ENCODE measurements at places on chromosomes 13 and 19. TPM values are rescaled to one million over a fixed set of nuclear protein-coding genes. Genes with fewer than 3 reads are reported as not detected.

DNA sequence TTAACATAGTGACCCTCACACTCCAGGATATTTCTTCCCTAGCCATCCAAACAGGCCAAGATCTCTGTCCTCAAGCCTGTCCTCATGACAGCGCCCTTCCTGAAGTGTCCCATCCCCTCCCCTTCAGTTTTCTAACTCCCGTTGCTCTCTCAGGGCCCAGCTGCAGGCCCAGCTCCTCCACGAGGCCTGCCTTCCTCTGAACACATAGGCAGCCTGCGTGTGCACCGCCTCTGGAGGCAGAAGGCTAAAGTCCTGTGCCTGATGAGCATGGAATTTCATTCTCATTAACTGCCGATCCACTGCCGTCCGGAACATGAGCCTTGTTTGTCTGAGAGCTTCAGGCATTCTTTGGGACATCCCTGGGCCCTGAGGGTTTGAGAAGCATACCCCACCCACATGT is 306.4 kb downstream of the DCLK1 start:
- no peak for DNase-seq

The ANKRD24 gene
- 0.89 TPM for polyA plus RNA-seq

- no peak for DNase-seq
Observed at GRCh38 chr13:30044932-30045331, 194.5 kb upstream of the UBL3 start.

The PCP2 gene
- 0.98 TPM for polyA plus RNA-seq

- no peak for DNase-seq
Observed at GRCh38 chr13:52793515-52794061, 54.0 kb upstream of the CNMD start.

DNA sequence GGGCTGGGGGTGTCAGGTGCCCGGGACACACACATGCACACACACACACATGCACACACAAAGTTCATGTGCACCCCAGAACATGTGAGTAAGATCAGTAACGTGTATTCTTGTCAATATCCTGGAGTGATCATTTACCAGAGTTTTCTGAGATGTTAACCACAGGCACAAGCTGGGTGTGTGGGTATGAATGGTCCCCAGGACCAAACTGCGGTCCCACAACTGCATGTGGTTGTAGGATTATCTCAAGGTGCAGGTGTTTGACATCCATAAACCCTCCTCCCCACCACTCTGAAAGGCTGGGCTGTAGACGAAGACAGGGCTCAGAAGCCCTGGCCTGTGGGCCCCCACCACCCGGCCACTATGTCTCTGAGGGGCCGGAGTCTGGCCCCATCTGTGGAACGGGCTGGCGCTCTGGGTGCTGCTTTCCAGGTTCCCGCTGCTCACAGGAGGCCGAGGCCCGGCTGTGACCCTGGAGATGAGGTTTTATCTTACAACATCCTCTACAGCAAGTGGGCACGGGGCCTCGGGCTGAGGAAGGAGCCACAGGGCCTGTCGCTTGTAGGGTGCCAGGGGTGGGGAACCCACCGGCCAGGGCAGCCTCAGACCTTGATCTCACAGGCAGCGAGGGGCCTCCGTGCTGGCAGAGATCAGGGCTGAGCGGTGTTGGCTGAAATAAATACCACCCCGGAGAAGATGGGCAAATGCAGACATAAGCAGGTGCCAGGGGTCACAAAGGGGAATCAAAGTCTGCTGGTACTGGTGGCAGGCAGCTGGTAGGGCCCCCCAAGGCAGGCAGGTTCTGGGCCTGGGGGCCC is 4.3 kb downstream of the F2RL3 start:
- DNase-seq, result no peak

The LSM7 gene
- 76.3 TPM for polyA plus RNA-seq

The ZNF132 gene
- 16.2 TPM for polyA plus RNA-seq

The NAPSA gene
- 8.5 TPM for polyA plus RNA-seq

DNA sequence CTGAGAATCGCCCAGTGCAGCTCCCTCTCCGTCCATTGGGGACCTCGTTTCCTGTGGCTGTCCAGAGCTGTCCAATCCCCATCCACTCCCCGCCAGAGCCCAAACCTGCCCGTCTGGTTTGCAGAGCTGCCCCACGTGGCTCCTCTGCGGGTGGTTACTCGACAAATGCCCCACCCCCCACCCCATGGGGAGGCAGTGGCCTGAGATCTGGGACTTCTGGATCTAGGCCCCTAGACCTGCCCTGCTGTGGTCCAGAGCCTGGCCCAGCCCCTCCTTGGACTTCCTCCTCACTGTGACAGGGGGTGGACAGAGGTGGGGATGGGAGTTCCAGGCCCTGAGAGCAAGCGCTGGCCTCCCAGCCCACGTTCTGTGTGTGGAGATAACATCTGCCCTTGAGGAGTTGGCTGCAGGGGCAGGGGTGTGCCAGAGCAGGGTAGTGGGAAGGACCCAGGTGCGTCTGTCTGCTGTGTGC is 29.1 kb downstream of the PAK4 start:
- DNase-seq, result no peak

- DNase-seq, result no peak
Observed at GRCh38 chr13:112670864-112671263, 19.0 kb upstream of the ATP11A start.

The PRODH2 gene
- polyA plus RNA-seq, result 48.0 TPM

DNA sequence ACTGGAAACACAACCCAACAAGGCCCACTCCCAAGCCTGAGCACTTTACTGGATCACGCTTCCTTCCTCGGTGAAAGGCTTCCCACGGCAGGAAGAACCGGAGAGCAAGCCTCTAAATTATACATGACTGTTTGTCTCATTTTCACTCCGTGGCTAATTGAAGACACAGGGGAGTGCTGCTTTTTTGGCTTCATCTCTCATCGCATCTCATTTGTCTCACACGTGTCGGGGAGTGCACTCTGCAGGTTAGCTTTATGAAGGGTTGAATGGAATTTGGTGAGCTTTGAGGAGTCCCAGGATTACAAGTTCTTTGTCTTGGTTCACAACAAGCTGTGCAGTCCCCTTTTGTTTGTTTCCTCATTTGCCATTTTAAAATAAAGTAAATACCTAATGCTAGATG is 544.6 kb downstream of the GPC6 start:
- DNase-seq, result no peak

The MEIOSIN gene
- polyA plus RNA-seq, result not detected

The FGF22 gene
- polyA plus RNA-seq, result 0.35 TPM

DNA sequence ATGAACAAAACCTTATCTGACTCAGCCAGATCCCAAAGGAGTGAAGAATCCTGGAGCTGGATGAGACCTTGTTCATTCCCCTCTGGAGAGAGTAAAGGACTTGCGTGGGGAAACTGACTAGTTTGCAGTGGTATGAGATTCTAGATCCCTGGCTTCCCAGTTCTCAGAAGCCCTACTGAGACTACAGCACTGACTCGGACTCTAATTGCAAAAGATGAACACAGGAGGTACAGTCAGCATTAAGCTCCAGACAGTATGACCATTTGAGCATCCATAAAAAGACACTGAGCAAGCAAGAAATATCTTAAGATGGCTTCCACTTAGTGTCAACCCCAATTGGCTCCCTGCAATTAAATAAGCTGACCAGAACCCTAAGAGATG is 6.8 kb downstream of the ZC3H4 start:
- DNase-seq, result no peak

The SERP2 gene
- 10.1 TPM for polyA plus RNA-seq

DNA sequence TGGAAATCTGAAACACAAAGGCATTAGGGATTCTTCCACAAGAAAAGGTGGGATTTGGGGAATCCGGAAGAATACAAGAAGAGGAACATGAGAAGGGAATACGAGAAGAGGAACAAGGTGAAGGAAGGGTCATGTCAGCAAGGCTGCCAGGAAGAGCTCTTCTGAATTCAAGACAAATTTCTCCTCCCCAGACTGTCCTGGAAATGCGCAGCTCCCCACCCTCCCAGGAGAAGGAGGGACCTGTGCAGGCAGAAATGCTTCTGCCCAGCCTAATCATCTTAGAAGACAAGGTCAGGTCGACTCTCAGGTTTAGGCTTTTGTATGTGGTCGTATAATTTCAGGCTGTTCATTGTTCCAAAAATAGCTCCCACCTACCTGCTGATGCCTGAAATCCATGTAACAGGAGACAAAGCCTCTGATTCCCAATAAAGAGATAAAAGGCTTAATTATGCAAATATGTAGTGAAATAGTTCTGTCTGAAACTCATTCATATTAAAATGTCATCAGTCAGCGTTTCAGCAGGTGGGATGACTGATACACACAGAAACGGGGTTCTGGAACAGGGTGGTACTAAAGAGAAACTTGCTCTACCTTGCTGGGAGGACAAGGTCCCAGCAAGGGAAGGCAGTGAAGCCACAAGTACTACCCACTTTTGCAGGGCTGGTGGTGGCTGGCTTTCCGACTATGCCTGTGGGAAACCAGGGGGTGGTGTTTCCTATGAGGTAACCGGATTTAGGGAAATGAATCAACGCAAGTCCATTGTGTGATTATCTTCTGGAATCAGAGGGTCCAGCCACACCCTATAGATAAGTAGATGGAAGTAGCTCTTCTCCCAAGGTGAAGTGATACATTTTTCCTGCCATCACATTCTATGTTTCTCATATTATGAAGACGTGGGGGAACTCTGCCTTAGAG is 76.1 kb downstream of the KL start:
- no peak for DNase-seq

The ZNF667 gene
- 16.3 TPM for polyA plus RNA-seq

DNA sequence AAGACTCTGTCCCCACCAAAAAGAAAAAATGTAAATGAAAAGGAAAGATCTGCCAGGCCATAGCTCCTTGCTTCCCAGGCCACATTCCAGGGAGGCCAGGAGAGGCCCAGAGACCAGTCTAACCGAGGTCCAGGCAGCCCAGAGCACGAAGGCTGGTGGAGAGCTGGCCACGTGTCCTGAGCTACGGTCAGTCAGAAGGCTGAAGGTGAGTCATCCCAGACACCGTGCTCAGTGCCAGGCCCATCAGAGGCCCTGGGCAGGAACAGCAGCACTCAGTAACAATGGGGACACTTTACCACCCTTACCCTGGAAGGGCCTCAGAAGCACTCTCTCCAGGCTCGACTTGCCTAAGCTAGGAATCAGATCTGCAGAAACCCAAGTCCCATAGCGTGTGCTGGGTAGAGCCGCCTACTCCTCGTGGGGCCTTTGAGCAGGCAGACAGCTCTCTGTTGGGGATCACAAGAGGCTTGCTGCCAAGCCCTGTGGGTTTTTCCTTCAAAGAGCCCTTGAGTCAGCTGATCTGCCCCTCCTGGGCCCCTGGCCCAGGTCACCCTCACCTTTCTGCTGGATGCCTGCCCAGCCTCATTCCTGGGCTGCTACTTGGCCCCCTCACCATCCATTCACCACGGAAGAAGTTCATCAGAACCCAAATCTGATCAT is 11.6 kb upstream of the DNMT1 start:
- no peak for DNase-seq

DNA sequence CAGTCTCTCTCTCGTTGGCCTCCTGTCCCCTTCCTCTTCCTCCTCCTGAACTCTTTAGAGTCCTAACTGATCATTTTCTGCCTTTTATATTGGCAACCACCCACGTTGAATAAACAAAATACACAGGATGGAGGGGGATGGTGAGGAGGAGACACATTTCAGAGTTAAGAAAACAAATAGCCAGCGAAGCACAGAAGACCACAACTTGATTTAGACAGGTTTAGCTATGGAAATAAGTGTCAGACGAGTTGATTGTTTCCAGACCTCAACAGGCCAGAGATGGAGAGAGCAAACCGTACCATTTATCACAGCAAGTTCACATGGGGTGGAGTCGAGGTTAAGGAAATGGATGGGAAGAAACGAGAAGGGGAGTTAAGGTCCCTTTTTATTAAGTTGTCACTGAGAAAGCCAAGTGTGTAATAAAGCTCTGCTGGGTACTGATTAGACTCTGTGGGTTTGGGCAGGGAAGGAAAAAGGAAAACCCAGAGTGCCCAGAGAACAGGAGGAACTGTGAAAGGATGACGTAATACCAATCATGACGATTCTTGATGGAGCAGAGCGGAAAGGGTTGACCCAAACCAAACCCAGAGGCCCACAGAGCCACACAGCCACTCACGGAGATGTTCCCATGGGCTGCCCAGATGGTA is 11.1 kb upstream of the SERP2 start:
- no peak for DNase-seq

- DNase-seq, result no peak
Observed at GRCh38 chr19:13764821-13765394, 586 bp downstream of the MRI1 start.

DNA sequence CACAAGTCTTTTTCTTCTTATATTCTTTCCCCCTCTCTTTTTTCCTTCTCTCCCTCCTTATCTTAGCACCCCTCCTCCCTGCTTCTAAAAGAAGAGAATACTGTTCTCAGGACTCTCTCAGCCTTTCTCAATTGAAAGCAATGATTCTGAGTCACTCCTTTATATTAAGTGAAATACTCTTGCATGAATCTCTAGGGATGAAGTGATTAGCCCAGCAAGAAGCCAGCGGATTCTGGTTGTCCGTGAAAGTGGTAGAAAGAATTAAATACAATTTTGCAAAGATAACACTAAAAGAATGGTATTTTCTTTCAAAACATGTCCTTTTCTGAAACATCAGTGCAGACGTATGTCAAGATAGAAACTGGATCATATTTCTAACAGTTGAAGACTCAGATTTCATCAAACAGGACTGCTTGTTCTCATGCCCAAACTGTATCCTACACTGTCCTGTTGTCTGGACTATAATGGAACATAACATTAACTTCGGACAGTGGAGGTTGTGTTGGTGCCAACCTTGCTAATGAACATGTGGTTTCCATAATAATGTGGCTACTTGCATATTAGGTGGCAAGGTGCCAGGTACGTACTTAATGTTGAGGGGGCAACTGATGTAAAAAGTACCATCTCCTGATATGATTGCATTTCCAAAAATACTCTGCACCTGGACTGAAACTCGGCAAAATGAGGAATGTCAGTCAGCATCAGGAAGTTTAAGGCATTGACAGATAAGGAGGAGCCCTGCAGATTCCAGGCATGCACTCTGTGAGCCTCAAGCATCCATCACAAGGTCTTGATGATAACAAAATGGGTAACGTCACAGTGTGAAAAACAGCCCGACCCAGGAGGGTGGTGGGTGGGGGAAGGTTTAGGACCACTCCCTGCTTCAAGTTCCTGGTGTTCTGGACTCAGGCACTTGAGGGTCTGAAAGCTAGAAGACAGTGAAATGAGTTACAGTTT is 357.2 kb downstream of the DLEU7 start:
- DNase-seq, result no peak

DNA sequence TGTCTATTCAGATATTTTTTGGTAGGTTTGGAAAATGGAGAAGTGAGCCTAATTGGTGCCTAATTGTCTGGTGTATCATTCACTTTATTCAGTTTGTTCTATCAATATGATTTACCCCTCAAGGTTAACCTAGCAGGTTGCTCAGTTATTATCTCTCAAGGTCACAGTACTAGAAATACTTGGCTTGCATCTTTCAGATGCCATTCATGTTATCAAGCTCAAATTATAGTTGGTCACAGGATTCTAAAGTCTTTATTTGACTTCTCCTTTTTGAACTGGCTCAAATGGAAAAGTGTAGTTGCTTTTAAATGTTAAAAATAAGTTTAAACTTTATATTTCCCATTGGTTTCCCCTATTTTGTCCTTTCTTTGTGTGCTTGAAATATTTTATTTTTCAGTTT is 2.6 kb downstream of the KCNRG start:
- DNase-seq, result no peak

DNA sequence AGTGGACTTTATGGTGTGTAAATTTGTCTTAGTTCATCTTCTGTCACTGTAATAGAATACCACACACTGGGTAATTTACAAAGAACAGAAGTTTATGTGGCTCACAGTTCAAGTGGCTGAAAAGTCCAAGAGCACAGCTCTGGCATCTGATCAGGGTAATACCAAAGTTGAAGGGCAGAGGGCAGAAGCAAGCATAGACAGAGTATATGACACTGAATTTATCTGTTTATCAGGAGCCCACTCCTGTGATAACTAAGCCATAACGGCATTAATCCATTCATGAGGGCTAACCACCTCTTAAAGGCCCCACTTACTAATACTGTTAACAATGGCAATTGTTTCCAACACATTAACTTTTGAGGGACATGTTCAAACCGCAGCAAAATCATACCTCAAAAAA is 4.0 kb upstream of the RFXAP start:
- DNase-seq, result no peak

All from right renal pelvis (tissue), 4 donors.